Fibroblast of skin of right biceps (primary cell): ENCODE measurements at places on chromosomes 2 and 18.
A peak's percentile ranks its signal among the peaks of the same experiment; 100 is the strongest.

- no peak for DNase-seq
These were observed 50.8 kb downstream of the ACYP2 start for GRCh38 chr2:54166121-54166773.

- peak; percentile 98 for DNase-seq
These were observed 229.5 kb upstream of the EPAS1 start for GRCh38 chr2:46067501-46068305.

DNA sequence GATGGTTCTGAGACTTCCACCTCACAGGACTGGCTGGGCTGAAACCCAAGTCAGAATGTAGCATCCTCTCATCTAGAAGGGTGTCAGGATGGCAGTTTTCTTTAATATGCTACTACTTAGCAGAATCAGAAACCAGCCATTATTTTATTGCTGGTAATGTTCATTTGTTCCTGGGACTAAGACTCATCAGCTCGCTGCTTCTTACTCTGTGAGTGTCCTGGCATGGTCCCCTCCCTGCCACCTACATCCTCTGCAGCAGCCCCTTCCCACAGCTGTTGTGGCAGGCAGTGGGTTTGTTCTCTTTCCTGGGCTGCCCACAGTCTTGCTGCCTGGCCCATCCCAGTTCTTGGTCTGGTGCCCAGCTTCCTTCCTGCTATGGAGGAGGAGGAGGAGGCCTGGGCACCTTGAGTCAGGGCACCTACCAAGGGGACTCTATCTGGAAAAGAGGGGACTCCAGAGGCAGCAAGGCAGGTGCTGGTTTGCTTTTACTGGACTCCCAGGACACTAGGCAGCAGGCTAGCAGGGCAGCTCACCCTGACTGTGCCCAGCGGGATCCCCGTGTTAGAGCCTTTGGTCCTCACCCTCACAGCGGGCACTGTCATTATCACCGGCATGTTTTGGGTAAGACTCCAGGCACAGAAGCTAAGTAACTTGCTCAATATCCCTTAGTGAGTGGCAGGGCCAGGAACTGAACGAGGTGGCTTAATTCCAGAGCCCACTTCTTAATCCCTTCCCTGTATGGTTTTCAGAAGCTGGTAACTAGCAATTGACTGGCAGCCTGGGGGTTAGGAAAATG lies 62.1 kb downstream of the LRRFIP1 start:
- no peak for DNase-seq

GRCh38 chr18:47331026-47331425 lies 79.6 kb upstream of the SKOR2 start:
- peak; percentile 29 for DNase-seq

DNA sequence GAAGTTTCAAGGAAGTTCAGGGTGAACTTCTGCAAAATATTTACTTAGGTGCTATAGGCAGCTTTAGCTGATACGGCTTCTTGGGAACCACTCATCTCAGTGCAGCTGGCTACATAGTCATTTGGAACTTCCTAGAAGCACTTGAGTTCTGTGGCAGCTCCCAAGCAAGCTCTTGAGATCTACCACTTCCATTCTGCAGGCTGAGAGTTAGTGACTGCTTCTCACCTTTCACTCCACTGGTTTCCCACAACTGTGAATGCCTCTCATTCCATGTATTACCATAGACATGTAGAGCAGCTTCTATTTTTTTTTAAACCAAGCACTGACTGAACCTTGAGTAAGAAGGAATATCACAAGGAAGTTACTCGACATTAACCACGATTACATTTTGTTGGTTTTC lies 994.1 kb upstream of the ACVR2A start:
- peak; percentile 19 for DNase-seq

GRCh38 chr2:219457784-219458369 lies 23.2 kb downstream of the SPEG start:
- DNase-seq = no peak

GRCh38 chr18:79816092-79816491 lies 18.4 kb downstream of the KCNG2 start:
- no peak for DNase-seq

- no peak for DNase-seq
These were observed 25.4 kb downstream of the PTGR3 start for GRCh38 chr18:75183524-75183923.

GRCh38 chr2:140808820-140809219 lies 1322.0 kb downstream of the LRP1B start:
- DNase-seq = no peak

GRCh38 chr2:132891498-132891897 lies 221.5 kb upstream of the LYPD1 start:
- no peak for DNase-seq

DNA sequence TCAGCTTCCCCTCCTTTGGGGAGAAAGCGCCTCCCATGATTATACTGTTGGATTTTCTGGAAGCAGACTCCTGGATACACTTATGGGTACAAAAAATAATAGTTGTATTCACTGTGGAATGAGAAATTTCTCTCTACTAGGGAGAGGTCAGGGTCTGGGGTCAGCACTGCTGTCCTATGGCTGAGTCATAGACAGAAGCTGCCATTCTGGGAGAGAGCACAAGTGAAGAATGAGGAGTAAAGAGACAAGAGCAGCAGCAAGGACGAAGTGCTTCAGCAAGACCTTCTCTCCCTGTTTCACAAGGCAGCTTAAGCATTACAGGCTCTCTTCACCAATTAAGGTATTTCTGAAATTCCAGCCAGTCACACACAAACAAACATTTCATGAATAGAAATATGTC lies 10.1 kb upstream of the UNC80 start:
- DNase-seq = no peak

DNA sequence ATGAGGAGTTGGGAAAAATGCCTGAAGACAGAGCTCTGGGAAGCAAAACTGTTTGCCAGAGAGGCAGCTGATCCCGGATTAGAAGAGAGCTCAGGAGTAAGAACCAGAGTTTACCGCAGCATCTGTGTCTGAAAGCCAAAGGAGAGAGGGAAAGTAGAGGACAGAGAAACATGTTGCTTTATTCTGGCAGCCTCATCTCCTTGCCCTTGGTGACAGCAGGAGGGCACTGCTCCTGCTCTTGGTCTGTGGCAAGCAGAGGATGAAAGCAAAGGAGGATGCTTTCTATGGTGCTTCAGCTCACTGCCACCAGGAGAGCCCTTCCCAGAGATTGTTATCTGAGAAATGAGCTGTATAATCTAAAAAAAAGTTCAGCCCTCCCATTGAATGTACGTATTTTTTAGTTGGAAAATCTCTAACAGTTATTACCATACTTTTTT lies 7.7 kb downstream of the SLC1A4 start:
- no peak for DNase-seq

GRCh38 chr18:36307513-36307912 lies 10.0 kb downstream of the FHOD3 start:
- DNase-seq = no peak

- DNase-seq = no peak
These were observed 4.1 kb downstream of the ITGA6 start for GRCh38 chr2:172431463-172431862.

DNA sequence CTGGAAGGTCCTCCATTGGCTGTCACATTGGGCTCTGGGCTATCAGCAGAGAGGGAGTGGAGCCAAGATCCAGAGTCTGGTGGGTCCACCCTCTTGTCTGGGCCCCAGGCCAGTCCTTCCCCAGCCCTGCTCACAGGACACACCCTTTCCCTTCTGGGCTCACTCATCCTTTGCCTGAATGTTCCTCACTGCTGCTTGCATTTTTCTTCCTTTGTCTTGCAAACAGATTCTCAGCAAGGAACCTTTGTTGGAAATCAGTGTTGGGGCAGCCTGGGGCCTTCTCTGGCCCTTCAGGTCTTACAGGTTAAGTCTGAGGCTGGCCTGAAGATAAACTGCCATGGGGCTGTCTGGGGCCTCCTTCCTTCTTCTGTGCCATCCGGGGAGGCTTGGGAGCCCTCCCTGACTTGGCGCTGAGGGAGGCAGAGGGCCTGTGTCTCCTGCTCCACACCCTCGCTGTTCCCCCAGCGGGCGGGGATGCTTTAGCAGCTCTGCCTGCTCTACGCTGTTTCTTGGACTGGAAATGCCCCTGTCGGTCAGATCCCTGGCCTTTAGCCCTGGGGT lies 11.5 kb upstream of the CELF4 start:
- no peak for DNase-seq

DNA sequence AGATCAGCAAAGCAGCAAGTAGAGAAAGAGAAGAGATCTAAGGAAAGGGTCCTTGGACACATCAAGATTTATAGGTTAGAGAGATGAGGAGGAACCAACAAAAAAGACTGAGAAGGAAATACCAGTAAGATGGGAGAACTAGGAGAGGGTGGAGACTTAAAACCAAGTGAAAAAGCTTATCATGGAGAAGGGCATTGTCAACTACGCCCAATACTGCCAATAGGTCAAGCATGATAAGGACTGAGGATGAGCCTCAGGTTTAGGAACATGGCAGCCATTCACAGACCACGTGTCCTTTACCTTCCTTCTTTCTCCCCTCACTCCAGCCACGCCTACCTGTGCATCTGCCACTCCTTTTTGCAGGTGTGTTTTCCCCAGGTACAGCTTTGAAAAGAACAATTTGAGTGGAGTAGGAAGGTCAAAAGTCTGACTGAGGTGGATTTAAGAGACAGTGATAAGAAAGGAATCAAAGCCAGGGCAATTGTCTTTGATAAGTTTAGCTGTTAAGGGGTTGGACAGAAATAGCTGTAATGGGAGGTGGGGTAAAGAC lies 238.7 kb downstream of the STK39 start:
- DNase-seq = no peak

DNA sequence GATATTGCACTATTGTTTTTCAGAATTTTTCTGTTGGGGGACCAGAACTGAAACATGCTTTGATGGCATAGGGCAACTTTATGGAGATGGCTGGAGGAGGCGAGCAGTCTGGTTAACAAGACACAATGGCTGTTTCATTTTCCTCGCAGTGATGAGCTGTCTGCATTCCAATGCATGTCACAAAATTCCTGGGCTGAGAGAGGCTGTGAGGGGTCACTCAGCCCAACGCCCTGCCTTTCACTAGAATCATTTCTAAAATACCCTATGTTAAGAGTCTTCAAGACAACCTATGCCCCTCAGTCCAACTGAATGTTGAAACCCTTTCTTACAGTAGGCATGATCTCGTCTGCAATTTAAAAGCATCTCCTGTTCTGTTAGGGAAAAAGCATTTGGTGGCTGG lies 1090.0 kb downstream of the BCL11A start:
- peak; percentile 5 for DNase-seq

DNA sequence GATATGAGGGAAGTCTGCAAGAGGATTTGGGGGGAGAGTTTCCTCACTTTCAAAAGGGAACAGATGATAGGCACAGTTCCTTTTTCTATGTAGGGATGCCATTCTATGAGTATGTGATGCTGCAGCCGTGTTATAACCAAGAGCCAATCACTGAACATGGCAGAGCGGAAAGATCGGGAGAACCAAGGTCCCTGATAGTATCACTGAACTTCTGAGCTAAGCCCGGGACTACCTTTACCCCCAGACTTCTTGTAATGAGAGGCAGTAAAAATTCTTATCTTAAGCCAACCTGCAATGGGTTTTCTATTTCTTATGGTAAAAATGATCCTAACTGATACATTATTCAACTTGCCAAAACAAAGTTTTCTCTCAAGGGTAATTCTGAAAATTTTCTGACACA lies 21.6 kb upstream of the SLC1A4 start:
- no peak for DNase-seq

DNA sequence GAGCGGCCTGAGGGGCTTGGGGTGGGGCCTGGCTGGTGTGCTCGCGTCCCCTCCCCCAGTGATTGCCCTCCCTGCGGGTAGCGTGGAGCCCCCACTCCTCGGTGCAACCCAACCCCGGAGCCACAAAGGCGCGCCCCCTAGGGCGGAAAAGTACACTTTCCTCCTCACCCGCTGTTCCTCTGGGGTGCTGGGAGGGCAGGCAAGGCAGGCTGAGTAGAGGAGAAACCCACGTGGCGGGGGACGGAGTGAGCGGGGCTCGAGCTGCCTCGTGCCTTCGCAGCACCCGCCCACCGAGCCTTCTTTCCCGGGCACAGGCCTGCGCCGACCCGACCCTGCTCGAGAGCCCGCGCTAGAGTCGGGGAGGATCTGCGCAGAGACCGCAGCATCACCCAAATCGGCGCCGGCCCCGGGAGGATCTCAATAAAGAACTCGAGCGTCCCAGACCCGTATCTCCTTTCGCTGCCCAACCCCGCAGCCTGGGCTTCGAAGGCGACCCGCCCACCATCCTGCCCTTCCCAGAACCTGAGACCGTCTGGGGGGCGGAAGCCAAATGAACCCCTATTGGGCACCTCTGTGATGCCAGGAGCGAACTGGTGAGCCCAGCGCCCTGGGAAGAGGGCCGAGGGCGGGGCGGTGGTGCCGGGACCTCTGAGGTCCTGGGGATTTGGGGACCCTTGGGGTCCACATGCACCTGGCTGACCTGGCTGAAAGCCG lies 1.5 kb downstream of the UCN start:
- DNase-seq = no peak

DNA sequence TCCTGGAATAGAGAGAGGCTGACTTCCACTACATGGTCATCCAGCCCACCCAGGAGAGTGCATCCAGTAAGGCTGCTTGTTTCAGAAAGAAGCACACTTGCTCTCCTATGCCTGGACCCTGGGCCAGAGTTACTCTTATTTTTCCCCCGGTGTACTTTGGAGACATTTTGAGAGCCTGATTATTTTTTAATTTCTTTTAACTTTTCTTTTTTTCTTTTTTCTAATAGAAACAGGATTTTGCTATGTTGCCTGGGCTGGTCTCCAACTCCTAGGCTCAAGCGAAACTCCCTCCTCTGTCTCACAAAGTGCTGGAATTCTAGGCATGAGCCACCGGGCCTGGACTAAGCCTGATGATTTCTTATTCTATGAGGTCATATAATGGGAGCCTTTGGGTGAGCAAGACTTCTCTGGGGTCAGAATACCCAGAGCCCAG lies 62.2 kb downstream of the RPL37A start:
- DNase-seq = peak; percentile 86

DNA sequence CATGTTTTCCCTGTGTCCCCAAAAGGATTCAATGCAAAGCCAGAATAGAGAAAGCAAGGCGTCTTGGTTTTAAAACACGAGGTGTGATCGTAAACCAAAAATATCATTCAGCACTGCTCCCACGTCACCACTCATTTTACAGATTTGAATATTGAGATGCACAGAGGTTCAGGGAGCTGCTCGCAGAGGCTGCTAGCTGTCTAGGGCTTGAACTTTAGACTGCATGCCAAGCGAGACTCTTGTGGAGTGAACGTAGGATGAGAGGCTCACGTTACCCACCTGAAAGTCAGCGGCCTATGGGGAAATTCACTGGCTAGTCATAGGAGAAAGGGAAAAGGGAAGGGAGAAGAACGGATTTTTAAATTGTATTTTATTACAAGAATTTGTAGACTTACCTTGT lies 130.1 kb downstream of the MBP start:
- DNase-seq = no peak

GRCh38 chr2:43073401-43073825 lies 153.0 kb downstream of the ZFP36L2 start:
- DNase-seq = peak; percentile 81

DNA sequence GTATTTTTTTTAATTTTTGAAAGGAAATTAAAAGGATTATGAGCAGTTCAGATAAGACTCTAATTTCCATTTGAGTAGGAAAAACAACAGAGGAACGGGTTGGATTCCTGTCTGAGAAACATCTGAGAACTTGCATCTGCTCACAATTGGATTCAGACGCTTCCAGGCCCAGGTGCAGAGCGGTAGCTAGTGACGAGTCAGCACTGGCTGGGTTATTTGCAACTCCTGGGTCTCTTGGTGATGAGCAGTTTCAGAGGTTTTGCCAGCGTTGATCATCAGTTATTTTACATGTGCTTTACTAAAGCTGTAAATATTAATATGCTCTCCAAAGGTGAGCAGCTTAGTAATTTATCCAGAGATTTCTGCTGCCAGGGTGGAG lies 39.1 kb upstream of the B3GNT7 start:
- DNase-seq = no peak
